ENCODE measurements at places on chromosomes 6 and 20.
A peak's percentile ranks its signal among the peaks of the same experiment; 100 is the strongest.

DNA sequence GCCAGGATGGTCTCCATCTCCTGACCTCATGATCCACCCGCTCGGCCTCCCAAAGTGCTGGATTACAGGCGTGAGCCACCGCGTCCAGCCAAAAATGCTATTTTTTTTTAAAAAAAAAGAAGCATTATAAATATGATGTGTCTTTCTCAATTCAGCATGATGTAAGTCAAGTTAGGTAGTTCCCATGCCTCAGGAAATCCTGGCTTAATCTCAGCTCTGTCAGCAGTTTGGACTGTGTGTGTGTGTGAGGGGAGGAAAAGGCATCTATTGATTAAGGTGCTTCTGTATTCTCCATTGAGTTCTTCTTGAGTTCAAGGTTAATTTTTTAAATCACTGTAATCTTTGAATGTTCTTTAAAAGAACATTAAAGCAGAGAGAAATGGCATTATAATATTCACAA is 51.5 kb downstream of the GMDS start:
- no peak for DNase-seq

DNA sequence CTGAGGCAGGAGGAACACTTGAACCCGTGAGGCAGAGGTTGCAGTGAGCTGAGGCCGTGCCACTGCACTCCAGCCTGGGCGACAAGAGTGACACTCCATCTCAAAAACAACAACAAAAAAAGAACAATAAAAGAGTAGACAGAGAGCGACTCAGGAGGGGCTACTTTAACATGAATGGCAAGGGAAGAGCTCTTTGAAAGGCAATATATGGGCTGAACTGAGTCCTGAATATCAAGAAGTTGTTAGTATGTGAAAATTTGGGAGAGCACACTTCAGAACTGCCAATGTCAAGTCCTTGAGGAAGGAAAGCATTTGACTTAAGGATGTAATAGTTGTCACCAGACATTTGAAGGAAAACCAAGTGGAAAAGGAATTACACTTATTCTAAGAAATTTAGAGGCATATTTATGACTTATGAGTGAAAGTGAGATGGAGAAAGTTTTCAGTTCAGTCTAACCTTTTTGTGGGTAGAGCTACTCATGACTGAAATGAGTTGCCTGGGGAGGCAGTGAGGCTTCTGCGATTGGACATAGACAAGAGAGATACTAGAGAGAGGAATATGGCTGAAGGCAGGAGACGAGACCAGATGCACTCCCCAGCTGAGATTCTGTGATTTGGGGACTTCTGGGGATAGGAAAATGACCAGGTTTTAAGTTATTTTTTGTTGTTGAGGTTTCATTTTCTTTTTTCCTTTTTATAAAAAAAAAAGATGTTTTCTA is 48.6 kb upstream of the SLC16A10 start:
- DNase-seq = peak; percentile 53

DNA sequence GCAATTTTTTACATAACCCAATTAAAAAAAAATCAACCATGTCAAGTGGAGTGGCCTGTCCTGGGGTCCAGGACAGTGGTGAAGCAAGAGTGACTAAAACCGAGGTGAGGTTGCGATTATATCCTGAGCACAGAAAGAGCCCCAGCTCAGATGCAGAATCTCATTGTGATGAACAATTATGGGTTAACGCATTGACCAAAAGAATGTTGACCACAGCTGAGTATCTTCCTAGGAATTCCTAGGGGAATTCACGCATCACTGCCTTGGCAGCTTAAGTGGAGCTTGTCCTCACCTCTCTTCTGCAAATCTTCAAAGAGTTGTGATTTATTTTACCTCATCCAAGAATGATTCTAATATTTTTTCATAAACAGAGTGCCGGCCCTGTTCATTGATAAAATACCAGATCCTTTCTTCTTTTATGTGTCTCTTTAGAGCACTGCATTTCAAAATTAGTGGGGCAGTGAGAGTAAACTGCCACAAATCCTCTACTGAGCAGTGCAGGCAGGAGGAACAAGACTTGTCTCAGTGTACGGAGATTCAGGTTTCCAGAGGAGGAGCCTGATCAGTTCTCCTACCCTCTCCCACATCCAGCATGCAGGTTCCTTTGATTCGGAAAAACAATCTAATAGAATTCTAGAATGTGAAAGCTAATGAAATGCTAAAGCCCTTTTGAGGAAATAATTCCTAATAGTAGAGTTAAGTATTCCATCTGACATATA is 60.1 kb upstream of the ZNF184 start:
- no peak for DNase-seq

DNA sequence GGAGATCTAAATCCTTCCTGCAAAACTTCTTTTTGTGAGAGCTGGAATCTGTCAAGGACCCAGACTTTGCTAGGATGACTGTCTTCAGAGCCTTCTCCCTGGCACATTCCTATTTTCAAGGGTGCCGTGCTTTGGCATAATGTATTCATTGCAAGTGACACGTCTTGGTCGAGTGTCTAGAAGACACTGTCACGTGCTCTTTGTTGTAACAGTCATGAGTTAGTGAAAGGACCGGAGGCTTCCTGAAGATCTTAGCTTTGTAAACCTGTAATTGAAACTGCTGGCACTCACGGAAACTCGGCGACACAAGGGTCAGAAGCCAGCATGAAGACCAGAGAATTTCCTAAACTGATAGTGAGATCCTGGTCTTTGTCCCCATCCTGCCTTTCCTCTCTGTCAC is 19.7 kb upstream of the TAGAP start:
- DNase-seq = no peak

Measured in activated CD4-positive, alpha-beta T cell treated with anti-CD3 and anti-CD28 coated beads for 48 hours (primary cell).